GOT3 (cell line): ENCODE measurements at places on chromosomes 12 and 14.
A peak's percentile ranks its signal among the peaks of the same experiment; 100 is the strongest.

GRCh38 chr12:119593578-119594398, at the start of gene TMEM233:
Gene TMEM233, plus strand, starts transcription at chr12:119593774. Its CDS starts 75 bp downstream, at chr12:119593849.
- DNase-seq, result peak; percentile 32

DNA sequence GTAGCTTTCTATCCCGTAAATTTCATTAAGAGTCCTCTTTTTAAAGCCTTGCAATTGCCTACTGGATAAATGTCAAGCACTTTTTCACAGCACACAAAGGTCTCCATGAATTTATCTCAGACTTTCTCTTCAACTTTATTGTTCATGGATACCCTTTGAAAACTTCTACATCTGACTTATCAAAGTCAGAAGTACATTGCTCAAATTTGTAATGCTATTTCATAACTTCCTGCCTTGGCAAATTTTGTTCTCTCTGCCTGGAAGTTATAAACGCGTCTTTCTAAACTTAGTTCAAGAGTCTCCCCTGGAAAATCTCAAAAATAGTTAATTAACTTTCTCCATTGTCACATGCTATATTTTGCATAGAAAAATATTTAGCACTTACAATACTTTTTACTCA, 55.9 kb upstream of the RERGL start:
- DNase-seq, result no peak

- DNase-seq, result no peak
Observed at GRCh38 chr12:113373440-113373839, 15.1 kb downstream of the PLBD2 start.

- DNase-seq, result no peak
Observed at GRCh38 chr12:94041850-94042249, 106.5 kb upstream of the PLXNC1 start.

GRCh38 chr14:104746071-104746545, 6.8 kb upstream of the SIVA1 start:
- no peak for DNase-seq
